ENCODE measurements at places on chromosomes 4 and X.

- DNase-seq = no peak
Observed at GRCh38 chrX:136431625-136432024, 56.1 kb upstream of the BRS3 start.

GRCh38 chr4:38162240-38162784 is 202.1 kb downstream of the PTTG2 start:
- DNase-seq = no peak

DNA sequence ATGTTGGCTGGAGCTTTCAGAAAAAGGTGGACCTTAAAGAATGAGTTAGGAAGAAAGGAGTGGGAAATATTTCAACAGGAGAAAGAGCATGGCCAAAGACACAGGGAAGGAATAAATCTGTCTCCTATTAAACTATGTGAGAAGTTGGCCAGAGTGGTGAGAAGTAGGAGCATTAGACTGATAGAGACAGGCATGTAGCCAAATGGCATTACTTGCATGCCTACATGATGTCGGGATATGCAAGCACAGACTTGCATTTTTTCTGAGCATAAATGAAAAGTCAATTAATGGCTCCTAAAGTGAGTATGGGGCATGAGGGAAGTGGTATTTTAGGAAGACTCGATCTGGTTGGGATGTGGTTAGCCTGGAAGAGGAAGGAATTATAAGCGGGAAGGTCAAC is 279.6 kb upstream of the PITX2 start:
- DNase-seq = no peak

DNA sequence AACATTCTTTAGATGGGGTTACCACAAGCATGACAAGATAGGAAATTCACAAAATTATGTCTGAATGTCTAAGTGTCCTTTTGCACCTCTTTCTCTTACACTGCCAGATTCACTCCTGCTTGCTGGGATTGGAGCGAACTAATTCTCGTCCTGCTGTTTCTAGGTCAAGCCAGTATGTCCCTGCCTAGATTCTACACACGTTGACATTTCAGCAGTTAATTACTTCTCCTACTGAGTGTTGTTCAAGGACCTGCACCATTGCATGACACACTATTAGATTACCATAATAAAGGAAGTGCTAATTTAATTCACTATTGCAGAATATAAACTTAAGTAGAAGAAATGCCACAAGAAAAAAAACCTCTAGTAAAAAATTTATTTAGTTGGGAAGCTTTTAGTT is 1911.7 kb downstream of the PCDH7 start:
- no peak for DNase-seq

GRCh38 chrX:100880368-100880767 is 6.2 kb upstream of the NOX1 start:
- DNase-seq = no peak

DNA sequence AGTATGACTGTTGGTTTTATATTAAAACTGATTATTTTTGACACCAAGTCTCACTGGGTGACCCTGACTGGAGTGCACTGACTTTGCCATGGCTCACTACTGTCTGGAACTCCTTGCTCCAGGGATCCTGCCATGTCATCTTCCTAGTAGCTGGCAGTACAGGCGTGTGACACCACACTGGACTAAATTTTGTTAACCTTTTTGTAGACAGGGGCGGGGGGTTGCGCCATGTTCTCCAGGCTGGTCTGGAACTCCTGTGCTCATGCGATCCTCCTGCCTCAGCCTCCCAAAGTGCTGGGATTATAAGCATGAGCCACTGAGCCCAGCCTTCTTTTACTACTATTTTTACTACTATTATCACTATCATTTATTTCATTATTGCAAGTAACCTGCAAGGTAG is 8.9 kb downstream of the XAGE1A start:
- DNase-seq = no peak

DNA sequence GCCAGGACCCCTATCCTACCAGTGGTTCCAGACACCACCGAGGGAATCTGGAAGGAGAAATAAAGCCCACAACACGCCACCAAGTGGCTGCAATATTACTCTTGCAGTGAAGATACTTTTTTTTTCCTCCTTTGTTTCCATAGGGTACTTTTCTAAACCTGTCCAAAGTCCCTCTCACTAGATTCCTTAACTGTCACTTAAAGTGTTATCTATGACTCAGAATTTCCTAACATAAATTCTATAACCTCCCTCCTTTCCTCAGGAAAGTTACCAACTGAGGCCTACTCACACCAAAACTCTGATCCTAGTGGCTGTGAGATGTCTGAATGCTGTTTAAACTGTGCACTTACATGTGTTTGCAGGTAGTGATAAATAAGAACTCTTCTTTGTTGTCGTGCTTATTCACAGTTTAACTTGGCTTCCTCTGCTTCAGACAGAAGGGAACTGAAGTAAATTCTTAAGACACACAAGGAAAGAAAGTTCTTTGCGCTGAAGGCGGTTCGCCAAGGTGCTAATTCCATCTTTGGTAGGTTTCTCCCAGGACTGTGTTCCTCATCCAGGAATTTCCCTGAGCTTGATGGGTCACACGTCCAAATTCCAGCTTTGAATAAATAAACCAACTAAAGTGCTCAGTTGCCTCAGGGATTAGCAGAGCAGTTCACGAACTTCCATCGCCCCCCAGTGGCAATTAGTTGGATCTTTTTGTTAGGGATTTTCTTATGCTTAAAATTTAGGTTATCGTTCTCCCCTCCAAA is 10.7 kb upstream of the HCCS start:
- DNase-seq = peak; percentile 47

DNA sequence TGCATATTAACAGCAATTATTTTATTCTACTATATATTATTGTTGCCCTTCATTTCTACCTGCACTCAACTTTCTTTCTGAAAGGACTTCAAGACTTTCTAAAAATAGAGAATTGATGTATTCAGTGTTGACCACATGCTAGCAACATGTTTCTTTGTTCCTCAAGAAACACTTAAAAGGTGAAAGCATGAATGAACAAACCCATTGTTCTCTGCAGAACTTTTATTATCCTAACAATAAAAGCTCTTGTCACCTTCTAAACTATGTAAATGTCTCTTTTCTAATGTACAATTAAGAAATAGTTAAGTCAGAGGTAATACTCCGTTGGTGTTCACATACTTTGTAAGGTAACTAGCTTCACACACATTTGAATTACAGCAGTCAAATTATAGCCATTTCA is 638.7 kb downstream of the FSTL5 start:
- no peak for DNase-seq

GRCh38 chrX:72006461-72006860 is 95.8 kb downstream of the NHSL2 start:
- no peak for DNase-seq

- DNase-seq = peak; percentile 7
Observed at GRCh38 chr4:105140684-105141490, 5.8 kb upstream of the TET2 start.

GRCh38 chrX:113058634-113059033 is 218.0 kb upstream of the AMOT start:
- DNase-seq = no peak

- DNase-seq = no peak
Observed at GRCh38 chr4:183321079-183321478, 1.0 kb upstream of the CLDN22 start.

GRCh38 chrX:45762699-45763647 is 562.3 kb upstream of the DIPK2B start:
- no peak for DNase-seq

- no peak for DNase-seq
Observed at GRCh38 chr4:72828864-72829263, 240.7 kb downstream of the COX18 start.

- DNase-seq = no peak
Observed at GRCh38 chrX:52576946-52577345, 60.1 kb upstream of the XAGE1B start.

GRCh38 chrX:152735860-152736511 is 2.4 kb downstream of the MAGEA12 start:
- no peak for DNase-seq

DNA sequence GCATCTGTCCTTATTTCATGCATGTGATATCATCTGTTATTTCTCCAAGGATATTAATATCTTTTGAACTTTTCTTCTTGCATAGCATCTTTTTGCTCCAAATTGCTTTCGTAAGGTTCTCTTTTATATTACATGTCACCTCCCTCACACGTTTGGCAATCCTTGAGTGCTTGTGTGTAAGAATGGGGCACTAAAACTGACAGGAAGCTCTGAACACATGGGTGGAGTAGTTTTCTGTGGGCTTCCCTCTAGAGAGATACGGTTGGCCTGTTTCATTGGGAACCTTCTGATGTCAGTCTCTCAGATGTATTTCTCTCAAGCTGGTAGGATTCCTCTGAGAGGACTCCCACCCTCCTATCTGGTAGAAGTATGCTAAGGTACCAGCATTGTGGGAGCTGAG is 223.0 kb downstream of the MID1 start:
- no peak for DNase-seq

DNA sequence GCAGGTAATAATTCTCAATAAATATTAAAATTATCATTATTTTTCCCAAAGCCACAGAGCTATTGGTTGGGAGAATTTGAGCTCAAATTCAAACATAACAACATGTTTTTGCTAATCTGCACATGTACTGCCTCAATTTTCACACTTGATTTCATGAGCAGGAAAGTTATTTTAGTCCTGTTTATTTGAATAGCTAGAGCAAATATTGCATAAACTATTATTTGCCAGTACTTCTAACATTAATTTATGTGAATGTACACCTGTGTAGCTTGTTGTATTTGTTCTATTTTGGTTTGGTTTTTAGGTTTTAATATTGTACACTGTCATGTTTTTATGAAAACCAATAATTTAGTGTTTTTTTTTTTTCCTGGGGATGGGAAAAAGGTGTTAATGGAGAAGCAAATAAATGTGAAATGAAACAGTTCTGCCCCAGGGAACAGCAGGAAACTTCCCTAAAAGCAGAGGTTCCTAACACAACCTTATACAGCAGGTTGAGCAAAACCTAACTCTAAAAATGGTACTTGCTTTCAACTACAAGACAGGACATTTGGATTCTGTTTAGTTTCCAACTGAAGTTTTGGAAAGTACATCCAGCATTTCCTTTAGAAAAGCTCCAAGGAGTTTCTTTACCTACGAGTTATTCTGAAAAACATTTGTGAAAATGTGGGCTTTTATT is 99.4 kb downstream of the SYNPO2 start:
- no peak for DNase-seq

DNA sequence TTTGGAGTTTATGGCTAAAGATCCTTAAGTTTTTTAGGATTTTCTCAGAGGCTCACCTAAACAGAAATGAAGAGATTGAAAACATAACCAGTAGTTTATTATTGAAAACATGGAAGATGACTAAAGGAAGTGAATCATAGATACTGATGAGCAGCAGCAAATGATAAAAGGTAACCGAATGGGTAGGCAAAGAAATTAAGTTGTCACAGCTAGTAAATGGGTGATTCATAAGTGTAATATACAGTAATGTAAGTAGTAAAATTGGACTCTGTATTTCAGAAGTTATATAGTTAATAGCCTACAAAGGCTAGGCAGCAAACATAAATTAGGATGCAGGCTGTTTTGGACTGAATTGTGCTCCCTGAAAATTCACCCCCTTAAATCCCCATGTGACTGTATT is 59.0 kb upstream of the ADGRA3 start:
- DNase-seq = no peak

GRCh38 chr4:57051524-57051923 is 58.7 kb downstream of the IGFBP7 start:
- DNase-seq = no peak

DNA sequence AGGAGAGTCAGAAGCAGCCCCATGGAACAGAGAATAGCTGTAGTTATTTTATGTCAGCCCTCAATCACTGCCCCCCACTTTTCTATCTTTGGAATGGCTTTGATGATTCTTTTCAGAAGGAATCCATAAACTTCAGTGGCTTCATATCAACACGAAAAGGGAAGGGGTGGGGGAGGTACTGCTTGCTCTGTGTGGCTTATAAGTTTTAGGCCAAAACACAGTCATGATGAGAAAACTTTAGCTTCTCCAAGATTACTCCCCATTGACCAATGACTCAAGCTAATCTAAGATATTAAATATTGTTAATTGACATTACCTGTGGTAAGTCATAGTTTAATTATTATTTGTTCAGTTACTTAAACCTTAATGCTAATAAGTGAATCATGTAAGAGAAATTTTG is 669.6 kb upstream of the FAM241A start:
- DNase-seq = no peak

DNA sequence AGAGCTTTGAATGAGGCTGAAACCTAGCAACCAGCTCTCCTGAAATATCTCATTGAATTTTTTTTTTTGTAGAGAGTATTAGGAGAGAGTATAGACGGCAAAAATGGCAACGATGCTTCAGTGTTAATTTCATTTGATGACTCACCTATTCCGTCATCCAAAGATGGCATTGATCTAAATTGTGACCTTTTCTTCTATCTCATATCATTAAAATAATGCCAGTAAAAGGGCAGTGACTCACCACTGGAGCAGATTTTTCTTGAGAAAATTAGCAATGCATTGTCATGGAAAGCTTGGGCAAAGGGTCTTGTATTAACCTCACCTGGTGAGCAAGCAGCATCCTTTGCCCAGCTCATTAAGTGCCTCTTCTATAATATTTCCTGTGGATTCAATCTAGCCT is 19.6 kb downstream of the VMA21 start:
- DNase-seq = no peak

DNA sequence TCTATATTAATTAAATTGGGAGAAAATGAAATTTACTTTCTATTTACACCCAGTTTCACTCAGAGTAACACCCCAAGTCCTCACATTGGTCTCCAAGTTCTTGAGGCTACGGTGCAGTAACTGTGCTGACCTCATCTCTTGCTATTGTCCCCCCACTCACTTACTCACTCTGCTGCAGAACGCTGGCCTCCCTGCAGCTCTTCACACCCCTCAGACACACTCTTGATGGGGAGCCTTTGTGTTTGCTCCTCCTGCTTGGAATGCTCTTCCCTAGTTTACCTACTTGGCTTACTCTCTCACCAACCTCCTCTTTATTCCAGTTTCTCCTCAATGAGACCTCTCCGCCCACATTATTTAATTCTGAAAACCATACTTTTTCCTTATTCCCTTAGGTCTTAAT is 22.2 kb upstream of the SPARCL1 start:
- no peak for DNase-seq

DNA sequence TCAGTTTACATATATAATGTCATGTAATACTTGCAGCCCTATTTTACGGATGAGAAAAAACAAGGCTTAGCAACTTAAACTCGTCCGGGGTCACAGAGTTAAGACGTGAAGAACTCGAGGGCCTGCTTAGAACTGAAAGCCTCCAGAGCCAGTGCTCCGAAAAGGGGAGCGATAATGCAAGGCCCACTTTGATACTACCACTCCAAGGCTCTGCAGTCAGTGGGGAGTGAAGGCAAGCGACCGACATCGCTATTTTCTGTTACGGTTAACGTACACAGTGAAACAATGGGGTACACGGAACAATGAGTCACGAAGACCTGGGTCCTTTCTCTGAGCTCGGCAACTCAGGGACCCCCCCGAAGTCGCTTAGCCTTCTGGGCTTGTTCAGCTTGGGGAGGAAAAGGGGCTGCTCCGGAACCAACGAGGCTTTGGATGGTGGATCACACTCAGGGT is 965 bp downstream of the PPA2 start:
- DNase-seq = no peak

Measured in NCI-H2171 treated with DMSO at 0.1 percent for 48 hours (cell line).